ENCODE measurements at places on chromosomes 5 and 9. TPM values are rescaled to one million over a fixed set of nuclear protein-coding genes. Genes with fewer than 3 reads are reported as not detected.

GRCh38 chr5:14143546-14143840 lies 351 bp downstream of the TRIO start:
- H3K27ac ChIP-seq, result peak overlapping the region; percentile 96
- no peaks in the 10 kb centered on the region for H3K36me3 ChIP-seq
- H3K27me3 ChIP-seq, result no peaks in the 10 kb centered on the region
- no peak for DNase-seq

Gene NEUROG1
- not detected for total RNA-seq

Gene ANGPTL2
- 108 TPM for total RNA-seq

Gene TUSC1
- total RNA-seq, result 21.4 TPM

Gene TYRP1
- not detected for total RNA-seq

DNA sequence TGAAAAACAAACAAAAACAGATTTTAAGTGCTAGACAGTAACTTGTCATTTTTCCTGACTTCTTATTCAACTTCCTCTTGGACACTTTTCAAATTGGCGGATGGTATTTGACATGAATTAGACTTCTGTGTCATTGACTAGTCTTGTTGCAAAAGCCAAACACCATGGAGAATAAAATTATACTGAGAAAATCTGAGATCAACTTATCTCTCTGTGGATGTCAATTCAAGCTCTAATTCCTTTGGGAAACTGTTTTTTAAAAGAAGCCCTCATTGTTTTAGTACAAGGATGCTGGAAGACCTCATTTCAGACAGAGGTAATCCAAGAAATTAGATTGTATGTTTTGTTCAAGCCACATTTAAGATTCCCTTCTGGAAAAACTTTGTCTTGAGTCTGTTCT lies 831.0 kb downstream of the SEMA5A start:
- DNase-seq, result no peak
- H3K36me3 ChIP-seq, result no peaks in the 10 kb centered on the region
- no peaks in the 10 kb centered on the region for H3K4me1 ChIP-seq
- no peak overlapping the region for H3K27ac ChIP-seq

DNA sequence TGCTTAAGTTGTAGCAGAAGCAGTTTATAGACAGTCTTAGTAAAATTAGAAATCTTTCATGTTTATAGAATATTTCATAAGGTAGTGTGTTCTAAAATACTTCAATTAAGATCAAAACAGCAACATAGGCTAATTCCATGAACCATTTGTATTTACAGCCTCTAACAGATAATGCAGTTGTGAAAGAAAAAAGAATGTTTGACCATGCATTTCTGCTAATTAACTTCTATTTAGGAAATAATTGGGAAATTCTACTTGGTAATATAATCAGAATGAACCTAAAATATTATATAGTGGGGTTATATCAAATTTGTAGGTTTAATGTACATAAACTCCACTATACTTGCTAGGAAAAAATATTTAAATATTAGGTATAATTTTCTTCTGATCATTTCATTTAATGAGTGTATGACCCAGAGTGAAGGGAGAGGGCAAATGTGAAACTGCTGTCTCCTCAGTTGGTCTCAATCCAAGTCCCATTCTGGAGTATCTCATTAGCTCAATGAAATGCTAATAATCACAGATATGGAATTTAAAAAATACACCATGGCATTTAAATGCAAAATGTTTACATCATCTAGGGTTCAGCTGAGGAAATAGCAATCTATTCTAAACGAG lies 34.9 kb downstream of the ALDH1A1 start:
- no peaks in the 10 kb centered on the region for H3K36me3 ChIP-seq
- no peak for DNase-seq
- H3K27ac ChIP-seq, result no peak overlapping the region

Gene TMEM161B
- total RNA-seq, result 18.1 TPM

- peak overlapping the region; percentile 2 for H3K4me3 ChIP-seq
- H3K4me1 ChIP-seq, result peaks cover 2% of the 10 kb centered on the region
- no peaks in the 10 kb centered on the region for H3K27me3 ChIP-seq
- H3K36me3 ChIP-seq, result no peaks in the 10 kb centered on the region
Measured at GRCh38 chr5:157328277-157328912, 62.5 kb downstream of the CYFIP2 start.

DNA sequence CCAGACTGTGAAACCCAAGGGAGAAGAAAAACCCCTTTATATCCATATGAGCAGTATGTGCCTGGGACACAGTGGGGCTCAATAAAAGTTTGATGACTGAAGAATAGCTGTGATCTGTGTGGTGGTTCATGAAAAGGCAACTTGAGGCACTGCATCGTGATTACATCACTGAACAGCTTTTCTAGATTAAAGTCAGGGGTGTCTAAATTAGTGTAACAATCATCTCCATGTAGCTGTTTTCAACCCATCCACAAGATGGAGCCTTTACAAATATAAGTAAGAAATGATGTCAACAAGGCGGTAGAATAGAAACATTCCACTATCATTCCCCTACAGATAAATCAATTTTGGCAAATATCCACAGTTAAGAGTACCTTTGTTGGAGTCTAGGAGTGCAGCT lies 55.5 kb downstream of the PRRC1 start:
- no peak for DNase-seq
- H3K27me3 ChIP-seq, result no peaks in the 10 kb centered on the region
- no peaks in the 10 kb centered on the region for H3K4me1 ChIP-seq
- no peaks in the 10 kb centered on the region for H3K36me3 ChIP-seq
- H3K27ac ChIP-seq, result no peak overlapping the region

GRCh38 chr5:126984632-126985031 lies 45.7 kb downstream of the MARCHF3 start:
- no peaks in the 10 kb centered on the region for H3K36me3 ChIP-seq
- H3K27me3 ChIP-seq, result no peaks in the 10 kb centered on the region
- DNase-seq, result no peak
- no peak overlapping the region for H3K4me3 ChIP-seq
- no peak overlapping the region for H3K27ac ChIP-seq

Gene S1PR3
- 1.9 TPM for total RNA-seq

DNA sequence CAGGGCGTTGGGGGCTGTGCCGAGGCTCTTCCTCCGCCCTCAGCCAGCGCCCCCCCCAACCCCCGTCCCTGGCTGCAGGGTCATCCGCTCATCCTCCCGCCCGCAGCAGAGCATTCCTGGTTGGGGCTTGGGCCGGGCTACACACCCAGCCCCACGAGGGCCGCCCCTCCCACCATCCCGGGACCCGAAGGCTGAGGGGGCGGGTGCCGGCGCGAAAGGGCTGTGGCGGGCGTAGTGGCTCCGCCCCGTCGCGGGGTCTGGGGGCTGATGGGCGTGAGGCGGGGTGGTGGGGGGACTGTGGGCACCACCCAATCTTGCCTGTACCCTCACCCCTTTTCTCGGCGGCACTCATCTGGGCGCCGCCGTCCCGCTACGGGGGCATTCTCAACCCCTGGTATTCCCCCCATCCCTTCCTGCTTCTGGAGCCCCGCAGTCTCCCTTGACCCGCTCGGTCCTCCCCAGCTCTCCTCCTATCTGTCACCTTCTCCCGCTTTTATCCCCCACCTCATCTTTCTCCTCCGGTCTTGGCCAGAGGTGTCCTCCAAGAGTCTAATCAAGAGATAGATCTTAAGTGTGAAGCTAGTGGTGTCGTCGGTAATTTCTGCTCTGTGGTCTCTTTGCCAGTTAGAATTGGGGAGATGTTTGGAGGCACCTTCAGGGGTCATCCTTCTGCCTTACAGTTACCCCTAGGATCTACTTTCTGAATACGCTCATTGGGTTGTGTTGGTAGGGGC lies 1.6 kb downstream of the FER start:
- no peaks in the 10 kb centered on the region for H3K36me3 ChIP-seq
- no peaks in the 10 kb centered on the region for H3K27me3 ChIP-seq
- H3K4me1 ChIP-seq, result no peaks in the 10 kb centered on the region
- peak overlapping the region; percentile 83 for H3K4me3 ChIP-seq
- DNase-seq, result no peak

DNA sequence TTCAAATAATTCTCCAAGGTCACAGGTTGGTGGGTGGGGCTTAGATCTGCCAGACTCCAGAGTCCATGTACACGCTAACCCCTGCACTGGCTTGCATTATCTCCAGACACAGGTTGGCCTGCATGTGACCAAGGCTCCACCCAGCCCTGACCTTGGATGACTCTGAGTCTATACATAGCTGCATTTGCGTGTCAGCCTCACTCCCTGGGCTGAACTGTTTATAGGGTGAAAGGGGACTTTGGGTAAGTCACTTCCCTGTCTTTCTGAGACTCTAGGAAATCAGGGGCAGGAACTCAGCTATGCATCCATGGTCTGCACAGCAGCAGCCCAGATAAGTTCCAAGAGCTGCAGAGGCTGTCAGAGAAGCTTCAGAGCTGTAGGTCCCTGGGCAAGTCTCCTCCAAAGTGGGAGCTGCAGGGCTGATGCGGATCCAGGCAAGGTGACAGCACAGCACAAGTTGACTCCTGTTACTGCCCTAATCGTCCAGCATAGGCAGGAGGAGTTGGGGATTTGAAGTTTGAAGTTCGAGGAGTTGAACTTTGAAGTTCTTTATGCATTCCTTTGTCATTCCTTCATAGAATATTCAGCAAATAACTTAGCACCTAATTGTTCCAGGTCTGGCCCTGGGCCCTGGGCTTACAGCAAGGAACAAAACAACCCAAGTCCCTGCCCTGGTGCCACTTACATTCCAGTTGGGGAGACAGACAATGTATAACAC lies 53.4 kb downstream of the SLC22A5 start:
- H3K36me3 ChIP-seq, result no peaks in the 10 kb centered on the region
- H3K4me3 ChIP-seq, result no peak overlapping the region
- DNase-seq, result peak; percentile 16
- no peaks in the 10 kb centered on the region for H3K27me3 ChIP-seq
- H3K27ac ChIP-seq, result no peak overlapping the region
- peaks cover 29% of the 10 kb centered on the region for H3K4me1 ChIP-seq

Gene SHC3
- total RNA-seq, result 0.46 TPM

DNA sequence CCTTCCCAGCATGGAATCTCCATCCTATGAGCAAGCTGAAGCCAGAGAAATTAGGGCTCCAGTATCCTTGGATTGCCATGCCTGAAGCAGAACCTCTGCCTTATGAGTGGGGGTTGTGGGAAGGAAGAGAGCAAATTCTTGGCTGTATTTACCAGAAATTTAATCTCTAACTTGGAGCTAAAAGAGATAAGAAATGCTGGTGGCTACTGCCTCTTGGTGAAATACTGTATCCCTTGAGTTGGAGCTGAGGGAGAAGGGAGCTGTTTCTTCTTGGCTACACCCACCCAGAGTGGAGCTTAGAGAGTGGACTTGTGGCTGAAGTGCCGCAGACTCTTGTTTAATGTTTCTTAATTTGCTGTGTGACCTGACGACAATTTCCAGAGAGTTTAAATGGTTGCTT lies 447.3 kb downstream of the ARHGEF28 start:
- no peak overlapping the region for H3K4me3 ChIP-seq
- H3K36me3 ChIP-seq, result no peaks in the 10 kb centered on the region
- H3K4me1 ChIP-seq, result no peaks in the 10 kb centered on the region
- H3K27ac ChIP-seq, result no peak overlapping the region
- no peaks in the 10 kb centered on the region for H3K27me3 ChIP-seq

Gene SLC6A19
- not detected for total RNA-seq

Gene ADAMTS16
- 8.0 TPM for total RNA-seq

Gene PCDHB8
- total RNA-seq, result 5.8 TPM

- H3K27ac ChIP-seq, result no peak overlapping the region
- H3K36me3 ChIP-seq, result no peaks in the 10 kb centered on the region
- H3K4me3 ChIP-seq, result no peak overlapping the region
- no peaks in the 10 kb centered on the region for H3K4me1 ChIP-seq
Measured at GRCh38 chr5:167065794-167066193, 1225.7 kb upstream of the WWC1 start.

All from ovary (tissue), 10 donors.